ENCODE measurements at places on chromosomes 16 and 17.

- DNase-seq, result no peak
- no peaks in the 10 kb centered on the region for H3K27me3 ChIP-seq
- no peaks in the 10 kb centered on the region for H3K36me3 ChIP-seq
- H3K4me3 ChIP-seq, result no peak overlapping the region
These were observed 109.9 kb downstream of the PHKB start for GRCh38 chr16:47571049-47571448.

DNA sequence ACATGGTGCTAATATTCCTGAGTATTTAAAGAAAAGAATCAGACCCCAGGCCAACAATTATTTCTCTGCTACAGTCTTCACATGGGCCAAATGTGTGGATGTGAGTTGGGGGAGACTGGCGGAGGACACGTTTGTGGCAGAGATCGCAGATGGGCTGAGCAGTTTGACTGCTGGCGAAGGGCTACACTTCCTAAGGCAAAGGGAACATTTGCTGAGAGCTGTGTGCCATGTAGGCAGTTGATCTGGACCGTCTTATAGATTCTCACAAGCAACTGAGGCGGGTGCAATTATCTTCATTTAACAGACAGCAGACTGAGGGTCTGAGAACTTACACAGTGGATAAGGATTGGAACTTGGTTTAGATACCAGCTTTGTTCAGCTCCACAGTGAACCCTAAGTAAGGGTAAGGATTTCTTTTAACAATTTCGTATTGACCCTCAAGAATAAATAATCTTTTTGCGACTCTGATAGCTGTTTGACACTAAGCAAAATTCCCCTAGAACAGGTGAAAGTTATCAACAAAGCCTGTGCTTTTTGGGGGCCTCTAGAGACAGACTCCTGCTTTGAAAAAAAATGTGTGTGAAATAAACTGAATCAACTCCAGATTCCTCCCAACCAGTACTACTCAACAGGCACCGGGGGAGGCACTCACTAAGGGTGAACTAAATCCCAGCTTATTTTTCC is 55.3 kb downstream of the TBX4 start:
- H3K27me3 ChIP-seq, result no peaks in the 10 kb centered on the region
- H3K36me3 ChIP-seq, result no peaks in the 10 kb centered on the region
- no peak overlapping the region for H3K27ac ChIP-seq
- H3K4me1 ChIP-seq, result no peaks in the 10 kb centered on the region

- H3K27ac ChIP-seq, result no peak overlapping the region
- no peaks in the 10 kb centered on the region for H3K27me3 ChIP-seq
- DNase-seq, result no peak
- no peaks in the 10 kb centered on the region for H3K4me1 ChIP-seq
- no peak overlapping the region for H3K4me3 ChIP-seq
These were observed 12.1 kb downstream of the SCNN1G start for GRCh38 chr16:23194497-23195221.

- peaks cover 34% of the 10 kb centered on the region for H3K4me1 ChIP-seq
- no peaks in the 10 kb centered on the region for H3K36me3 ChIP-seq
- no peak overlapping the region for H3K27ac ChIP-seq
These were observed 3.2 kb downstream of the NDE1 start for GRCh38 chr16:15653227-15653626.

DNA sequence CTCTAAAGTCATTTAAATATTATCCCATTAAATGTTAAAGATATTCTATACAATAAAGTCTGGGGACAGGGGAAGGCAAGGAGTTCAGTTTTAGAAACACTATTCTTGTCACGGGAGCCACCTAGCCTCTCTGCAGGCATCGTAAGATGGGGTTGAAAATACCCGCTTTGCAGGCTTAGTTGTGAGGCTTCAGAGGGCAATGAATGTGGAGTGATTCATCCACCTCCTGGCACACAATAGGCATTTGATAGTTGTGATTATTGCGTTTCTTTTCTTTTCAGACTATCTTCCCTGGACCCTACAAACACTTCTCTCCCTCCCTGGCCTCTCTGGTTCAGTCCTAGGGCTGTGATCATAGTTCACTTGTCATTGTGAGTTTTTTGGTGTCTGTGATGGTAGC is 19.6 kb downstream of the GLP2R start:
- DNase-seq, result no peak
- H3K36me3 ChIP-seq, result no peaks in the 10 kb centered on the region

All from thoracic aorta (tissue), 2 donors.